ENCODE measurements at places on chromosomes 4 and X. TPM values are rescaled to one million over a fixed set of nuclear protein-coding genes. Genes with fewer than 3 reads are reported as not detected.

Gene CSAG1
- not detected for total RNA-seq

Gene CFAP99
- total RNA-seq, result 0.15 TPM

DNA sequence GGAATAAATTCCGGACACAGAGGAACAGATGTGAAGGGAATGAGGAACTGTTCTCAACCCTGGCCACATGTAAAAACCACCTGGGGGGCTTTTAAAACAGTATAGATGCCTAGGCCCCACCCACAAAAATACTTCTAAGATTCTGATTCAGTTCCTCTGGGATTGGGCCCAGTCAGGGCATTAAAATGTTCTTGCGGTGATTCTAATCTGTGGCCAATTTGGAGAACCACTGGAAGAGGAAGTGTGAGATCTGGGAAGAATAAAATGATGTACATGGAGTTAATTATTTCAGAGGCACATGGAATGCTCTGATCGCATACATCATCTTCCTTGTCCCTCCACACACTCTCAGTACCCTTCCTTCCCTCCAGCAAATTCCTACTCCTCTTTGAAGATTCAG, 192.2 kb downstream of the APBB2 start:
- no peak for DNase-seq

Gene SHROOM4
- 13.8 TPM for total RNA-seq

- DNase-seq, result no peak
These were observed 792 bp downstream of the SLC10A4 start for GRCh38 chr4:48483777-48484493.

DNA sequence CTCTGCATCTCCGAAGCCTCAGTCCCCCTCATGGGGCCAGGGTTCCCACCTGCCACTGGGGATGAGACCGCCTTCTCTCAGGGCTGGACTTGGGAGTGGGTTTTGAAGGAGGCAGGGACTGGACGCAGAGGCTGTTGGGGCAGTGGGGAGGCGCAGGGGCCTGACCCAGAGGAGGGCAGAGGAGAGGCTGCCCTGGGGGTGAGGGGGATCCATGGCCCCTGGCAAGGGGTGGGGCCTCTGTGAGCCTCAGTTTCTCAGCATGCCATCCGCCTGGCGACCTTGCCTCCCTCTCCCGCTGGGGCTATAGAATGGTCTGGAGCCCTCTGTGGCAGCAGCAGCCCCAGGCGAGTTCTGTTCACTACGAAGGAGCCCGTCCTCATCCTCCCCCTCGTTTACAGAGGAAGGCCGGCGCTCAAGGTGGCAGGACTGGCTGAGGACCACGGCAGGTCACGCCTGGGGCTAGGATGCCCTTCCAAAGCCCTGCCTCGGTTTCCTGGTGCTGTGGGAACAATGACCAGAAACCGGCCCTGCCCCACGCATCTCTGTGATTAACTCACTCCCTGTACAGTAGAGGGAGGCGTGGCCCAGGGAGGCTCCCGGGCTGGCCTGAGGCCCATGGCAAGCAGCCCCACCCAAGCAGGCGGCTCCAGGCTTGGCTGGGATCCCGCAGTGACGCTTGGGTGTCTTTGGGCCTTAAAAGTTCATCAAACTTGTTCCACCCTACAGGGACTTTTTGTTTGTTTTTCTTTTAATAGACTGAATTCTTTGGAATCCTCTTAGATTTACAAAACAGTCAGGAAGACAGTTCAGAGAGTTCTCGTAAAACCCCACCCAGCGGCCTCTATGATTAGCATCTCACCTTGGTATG, 16.0 kb upstream of the SH3TC1 start:
- DNase-seq, result no peak

DNA sequence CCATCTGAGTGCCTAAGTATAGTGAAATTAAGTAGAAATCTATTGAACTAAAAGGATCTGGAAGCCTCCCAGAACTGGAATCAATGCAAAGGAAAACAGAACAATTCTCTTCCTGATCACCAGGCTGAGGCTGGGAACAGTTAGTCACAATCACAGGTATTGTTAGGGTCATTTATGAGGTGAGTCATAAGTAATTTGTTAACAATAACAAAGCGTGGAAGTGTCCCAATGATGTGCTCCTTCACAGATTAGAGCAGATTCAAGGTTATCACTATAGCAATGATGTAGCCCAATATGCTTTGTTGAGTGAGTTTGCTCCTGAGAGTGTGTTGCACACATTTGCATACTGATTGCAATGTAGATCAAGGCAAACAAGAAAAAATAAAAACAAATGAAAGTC, 228.1 kb downstream of the ZNF674 start:
- no peak for DNase-seq

GRCh38 chrX:20529711-20530110, 263.0 kb upstream of the RPS6KA3 start:
- DNase-seq, result no peak

Gene DGKK
- not detected for total RNA-seq

DNA sequence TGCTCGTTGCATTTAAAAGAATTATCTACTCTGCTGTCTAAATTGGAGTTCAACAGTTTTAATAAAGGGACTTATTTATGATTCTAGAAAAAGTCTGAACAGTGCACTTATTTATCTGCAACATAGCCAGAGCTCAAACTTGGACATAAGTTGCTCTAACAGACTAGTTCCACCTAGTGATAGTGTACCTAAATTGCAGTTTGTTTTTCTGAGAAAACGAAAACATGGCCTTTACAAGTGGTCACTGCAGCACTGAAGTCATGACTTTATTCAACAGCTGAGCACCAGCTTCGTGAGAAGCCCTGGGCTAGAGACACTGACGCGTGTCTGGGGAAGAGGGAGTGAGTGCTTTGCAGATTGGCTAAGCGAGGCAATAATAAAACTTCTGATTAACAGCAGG, 77.3 kb upstream of the IGSF1 start:
- DNase-seq, result no peak

Gene MAGEA8
- not detected for total RNA-seq

DNA sequence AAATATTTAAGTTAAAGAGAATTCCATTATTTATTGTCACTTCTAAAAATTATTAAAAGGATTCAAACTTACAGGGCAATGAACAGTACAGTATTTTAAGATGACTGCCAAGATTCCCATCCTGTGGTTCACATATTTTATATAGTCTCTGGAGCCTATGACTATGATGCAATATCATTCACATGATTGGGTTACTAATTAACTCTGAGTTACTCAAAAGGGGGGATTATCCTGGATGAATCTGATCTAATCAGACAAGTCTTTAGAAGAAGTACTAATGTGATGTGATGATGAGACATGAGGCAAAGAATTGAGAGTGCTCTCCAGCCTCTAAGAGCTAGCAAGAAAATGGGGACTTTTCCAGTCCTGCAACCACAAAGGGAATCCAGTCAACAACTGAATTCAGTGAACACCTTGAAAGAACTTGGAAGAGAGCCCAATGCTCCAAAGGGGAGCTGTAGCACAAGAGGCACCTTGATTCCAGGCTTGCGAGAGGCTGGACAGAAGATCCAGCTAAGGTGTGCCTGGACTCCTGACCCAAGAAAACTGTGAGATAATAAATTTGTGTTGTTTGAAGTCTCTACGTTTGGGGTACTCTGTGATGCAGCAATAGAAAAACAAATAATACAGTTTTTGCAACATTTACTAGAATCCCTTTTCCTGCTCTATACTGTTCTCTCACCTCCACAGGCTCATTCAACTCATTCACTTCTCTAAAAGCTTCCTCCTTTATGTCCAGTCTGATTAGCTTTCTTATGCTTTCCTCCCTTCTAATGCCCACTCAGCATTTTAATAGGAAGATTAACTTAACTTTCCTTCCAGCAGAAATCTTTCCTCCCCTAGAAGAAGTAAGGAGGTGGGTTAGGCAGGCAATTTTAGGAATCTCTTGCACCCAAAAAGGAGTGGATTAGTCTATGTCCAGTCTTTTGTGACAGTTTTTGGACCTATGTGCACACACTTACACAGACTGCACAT, 133.8 kb upstream of the LCORL start:
- DNase-seq, result no peak

GRCh38 chr4:129230846-129231245, 134.9 kb downstream of the C4orf33 start:
- DNase-seq, result no peak

GRCh38 chr4:686413-687040, 2.4 kb downstream of the SLC49A3 start:
- no peak for DNase-seq

DNA sequence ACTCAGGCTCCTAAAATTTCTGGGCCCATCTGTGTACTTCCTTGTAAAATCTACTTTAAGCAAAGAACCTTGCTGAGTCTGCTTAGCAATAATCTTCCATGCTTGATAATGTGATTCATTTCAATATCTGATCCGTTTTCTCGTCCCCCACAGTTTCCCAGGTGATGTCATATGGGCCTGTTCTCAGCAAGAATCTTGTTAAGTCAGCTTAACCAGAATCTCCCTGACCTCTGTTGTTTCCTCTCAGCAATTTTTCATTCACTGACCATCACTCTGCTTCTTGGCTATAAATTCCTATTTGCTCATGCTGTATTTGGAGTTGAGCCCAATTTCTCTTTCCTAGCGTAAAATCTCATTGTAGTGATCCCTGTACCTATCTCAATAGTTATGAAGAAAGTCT, 13.9 kb downstream of the CSN2 start:
- DNase-seq, result no peak

Gene ARHGEF9
- total RNA-seq, result 28.0 TPM

GRCh38 chrX:18389966-18390365, 35.4 kb upstream of the CDKL5 start:
- no peak for DNase-seq

Gene SPP1
- 32.8 TPM for total RNA-seq

Gene PDS5A
- total RNA-seq, result 106 TPM

DNA sequence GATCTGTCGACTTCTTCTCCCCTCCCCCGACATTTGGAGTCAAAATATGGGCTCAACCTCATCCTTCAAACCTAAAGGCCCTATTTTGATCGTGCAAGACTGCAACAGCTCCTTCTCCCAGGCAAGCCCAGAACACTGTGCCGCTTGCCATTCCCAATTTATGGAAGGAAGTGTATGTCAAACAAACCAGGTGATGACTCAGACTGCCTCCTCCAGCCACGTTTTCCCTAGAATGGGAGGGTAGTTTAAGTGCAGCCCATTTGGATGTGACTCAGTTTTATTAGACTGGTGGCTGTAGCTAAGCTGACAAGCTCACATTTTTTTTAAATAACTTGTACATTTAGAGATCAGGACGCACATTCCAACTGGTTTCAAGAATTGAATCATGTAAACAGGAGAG, 570.4 kb upstream of the DIPK2B start:
- DNase-seq, result no peak

Gene MAGEA2B
- not detected for total RNA-seq

GRCh38 chrX:47634871-47635575, 5.3 kb upstream of the CFP start:
- DNase-seq, result no peak

DNA sequence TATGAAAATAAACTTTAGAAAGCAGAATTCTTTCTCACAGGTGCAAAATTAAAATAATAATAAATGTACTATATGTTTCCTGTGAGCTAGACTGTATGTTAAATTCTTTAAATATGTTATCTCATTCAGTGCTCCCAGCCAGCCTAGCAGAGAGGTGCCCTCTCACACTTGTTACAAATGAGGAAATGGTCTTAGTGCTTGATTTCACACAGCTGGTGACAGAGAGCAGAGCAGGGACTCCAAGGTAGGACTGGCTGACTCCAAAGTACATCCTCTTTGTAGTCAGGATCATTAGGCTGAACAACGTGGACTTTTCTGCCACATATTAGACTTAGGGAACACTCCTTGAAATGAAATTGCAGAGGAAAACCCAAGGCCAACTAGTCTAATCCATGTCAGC, 72.0 kb upstream of the HHIP start:
- DNase-seq, result no peak

GRCh38 chrX:115324194-115324593, 34.7 kb downstream of the LUZP4 start:
- no peak for DNase-seq

- no peak for DNase-seq
These were observed 171.4 kb downstream of the AASDH start for GRCh38 chr4:56215901-56216300.

Gene SPANXB1
- total RNA-seq, result not detected

Data from breast epithelium (tissue), 4 donors.